GDM1 (cell line): ENCODE measurements at places on chromosomes 11 and 22.

DNA sequence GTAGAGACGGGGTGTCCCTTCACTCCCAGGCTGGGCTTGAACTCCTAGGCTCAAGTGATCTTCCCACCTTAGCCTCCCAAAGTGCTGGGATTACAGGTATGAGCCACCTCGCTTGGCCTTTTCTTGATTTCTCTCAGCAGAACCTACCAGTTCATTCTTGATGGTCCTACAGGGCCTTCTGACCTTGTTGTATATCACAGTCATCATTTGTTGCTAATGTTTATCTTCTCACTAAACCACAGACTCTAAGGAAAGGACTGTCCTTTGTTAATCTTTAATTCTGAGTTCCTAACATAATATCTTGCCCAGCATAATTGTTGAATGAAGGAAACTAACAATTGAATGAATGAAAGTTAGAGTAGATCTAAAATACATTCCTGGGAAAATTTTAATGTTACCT lies 22.0 kb upstream of the ZC3H12C start:
- DNase-seq, result no peak

DNA sequence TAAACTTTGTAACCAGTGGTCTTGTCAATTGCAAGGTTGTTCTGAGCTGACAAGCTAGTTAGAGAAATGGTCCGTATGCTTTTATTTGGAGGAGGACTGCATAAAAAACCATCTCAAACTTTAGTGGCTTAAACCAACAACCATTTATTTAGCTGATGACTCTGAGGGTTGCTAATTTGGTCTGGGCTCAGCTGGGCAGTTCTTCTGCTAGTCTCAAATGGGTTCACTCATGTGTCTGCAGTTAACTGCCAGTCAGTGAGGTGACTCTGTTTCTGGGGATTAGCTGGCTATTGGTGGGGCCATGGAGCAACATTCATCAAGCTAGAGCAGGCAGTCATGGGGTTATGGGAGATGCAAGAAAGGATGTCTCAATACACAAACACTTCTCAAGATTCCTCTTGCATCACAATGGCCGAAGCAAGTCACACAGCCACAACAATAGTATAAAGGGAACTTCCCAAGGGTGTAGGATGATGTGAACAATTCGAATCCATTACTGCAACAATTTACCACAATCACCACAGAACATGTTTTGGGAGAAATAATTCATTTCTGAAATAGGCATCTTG lies 521.9 kb downstream of the INSC start:
- no peak for DNase-seq

GRCh38 chr11:88051396-88051795 lies 123.8 kb downstream of the RAB38 start:
- no peak for DNase-seq

GRCh38 chr11:116135891-116136290 lies 631.7 kb upstream of the CADM1 start:
- DNase-seq, result no peak

DNA sequence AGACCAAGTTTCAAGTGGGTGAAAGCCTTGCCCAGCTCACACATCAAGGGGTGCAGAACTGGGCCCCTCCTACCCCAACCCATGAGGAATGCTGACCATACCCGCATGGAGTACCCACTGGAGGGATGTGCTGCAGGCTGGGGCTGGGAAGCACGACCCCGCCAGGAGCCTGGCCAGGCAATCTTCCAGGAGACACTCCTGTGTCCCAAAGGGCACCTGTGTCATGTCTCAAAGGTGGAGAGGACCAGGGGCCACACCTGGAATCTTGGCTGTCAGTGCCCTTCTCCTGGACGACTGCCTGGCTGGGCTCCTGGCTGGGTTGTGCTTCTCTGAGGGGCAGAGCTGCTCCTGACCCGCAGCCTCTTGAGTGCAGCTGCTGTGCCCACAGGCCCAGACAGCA lies 6.7 kb downstream of the ARAP1 start:
- no peak for DNase-seq

GRCh38 chr22:45499746-45500145 lies 2.9 kb upstream of the FBLN1 start:
- DNase-seq, result no peak

DNA sequence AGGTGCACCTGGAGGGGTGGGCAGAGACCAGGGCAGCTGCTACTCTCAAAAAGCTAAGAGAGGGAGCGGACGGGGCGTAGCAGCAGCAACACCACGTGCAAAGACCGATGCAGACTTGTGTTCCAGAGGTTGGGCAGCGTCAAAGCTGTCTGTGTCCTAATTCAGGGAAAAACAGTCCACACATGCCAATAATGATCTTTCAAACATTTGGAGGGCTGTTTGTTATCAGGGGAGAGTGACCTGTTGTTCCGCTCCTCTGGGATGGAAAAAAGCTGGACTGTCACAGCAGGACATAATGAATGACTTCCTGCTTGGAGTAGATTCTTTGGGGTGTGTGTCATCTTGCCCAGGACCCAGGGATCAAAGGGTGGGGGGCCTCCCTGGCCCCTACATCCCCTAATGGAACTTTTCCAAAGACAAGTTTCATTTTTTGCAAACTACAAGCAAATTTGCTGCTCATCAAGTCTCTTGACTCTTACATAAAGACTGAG lies 6.2 kb upstream of the FBLN1 start:
- no peak for DNase-seq

DNA sequence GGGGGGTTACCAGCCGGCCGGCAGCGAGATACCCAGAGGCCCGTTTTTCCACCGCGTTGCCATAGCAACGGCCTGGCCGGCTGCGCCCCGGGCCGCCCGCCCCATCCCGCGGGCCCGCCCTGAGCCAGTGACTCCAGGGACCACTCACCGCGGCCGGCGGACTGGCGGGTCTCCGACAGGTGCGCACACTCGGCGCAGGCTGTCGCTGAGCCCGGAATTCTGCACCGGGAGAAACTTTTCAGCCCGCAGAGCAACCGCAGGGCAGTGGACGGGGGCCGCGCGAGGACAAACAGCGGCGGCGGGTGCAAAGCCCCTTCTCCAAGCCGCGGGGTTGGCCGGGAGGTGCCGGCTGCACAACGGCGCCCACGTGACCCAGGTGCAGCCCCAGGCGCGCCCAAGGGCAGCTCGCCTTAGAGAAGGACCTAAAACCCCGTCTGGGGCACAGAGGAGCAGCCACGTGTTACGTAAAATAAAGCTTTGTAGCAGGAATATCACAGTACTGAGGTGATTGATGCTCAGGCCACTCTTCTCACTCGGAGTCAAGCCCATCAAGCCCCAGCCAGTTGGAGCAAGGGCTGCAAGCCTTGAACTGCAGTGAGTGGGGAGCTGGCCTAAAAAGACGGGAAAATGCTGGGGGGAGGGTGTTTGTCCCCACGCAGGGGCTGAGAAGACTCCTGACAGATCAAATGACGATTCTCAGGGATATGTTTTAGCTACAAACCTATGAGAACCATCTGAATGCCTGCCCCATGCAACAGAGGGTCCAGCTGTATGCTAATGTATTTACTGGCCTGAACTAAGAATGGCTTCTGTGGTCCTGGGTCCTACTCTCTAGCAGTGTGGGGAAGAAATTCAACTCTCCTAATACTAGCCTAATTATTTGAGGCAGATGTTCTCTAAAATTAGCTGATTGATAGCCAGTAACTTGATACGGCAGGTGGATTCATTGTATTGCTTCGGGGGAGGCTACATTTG lies at the start of gene STK33:
Gene STK33 (minus strand): TSS at position 294 of the 975 bp plus-strand sequence. CDS start 119,323 bp downstream, outside the sequence.
- DNase-seq, result no peak

GRCh38 chr11:72682238-72682857 lies 8.1 kb upstream of the PDE2A start:
- no peak for DNase-seq

DNA sequence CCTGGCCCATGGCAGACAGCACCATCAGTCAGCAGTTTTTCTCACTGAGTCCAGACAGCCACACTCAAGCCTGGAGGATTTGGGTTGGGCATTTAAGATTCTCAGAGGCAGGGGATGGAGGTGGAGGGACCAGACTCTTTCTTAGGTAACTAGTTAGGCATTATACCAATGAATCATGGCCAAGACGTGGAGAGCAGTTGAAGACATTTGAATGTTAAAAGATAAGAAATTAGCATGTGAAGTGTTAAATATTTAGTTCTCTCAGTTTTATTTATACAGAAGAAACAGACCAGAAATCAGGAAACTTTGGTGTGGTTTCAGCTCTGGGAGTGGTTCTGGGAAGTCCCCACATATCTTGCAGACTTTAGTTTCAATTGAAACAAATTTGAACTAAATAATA lies 9.9 kb downstream of the GTF2H1 start:
- no peak for DNase-seq

GRCh38 chr11:107916671-107917241 lies 11.5 kb upstream of the RAB39A start:
- peak; percentile 26 for DNase-seq

GRCh38 chr11:16738947-16739815 lies 734 bp downstream of the C11orf58 start:
- DNase-seq, result no peak

- peak; percentile 97 for DNase-seq
Measured at GRCh38 chr11:72100462-72100861, 2.6 kb downstream of the LAMTOR1 start.

- DNase-seq, result no peak
Measured at GRCh38 chr11:115344846-115345245, 159.4 kb downstream of the CADM1 start.

GRCh38 chr11:104995001-104995408 lies 26.6 kb upstream of the CASP4 start:
- DNase-seq, result no peak

DNA sequence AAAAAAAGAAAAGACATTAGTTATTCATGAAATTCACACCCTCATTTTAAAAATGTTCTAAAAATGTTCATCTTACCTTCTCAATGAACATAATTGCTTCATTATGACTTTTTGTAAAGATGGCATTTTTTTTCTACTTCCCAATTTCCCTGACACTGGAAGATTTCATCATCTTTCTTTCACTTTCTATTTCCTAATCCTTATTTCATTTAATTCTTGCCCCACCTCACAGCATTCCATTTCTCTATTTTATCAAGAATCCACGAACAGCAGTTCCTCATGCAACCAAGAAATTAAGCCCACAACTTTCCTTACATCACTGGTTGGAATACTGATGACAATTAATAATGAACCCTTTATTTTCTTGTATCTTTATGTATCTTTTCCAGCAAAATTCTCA lies 1.9 kb downstream of the PATL1 start:
- DNase-seq, result no peak

DNA sequence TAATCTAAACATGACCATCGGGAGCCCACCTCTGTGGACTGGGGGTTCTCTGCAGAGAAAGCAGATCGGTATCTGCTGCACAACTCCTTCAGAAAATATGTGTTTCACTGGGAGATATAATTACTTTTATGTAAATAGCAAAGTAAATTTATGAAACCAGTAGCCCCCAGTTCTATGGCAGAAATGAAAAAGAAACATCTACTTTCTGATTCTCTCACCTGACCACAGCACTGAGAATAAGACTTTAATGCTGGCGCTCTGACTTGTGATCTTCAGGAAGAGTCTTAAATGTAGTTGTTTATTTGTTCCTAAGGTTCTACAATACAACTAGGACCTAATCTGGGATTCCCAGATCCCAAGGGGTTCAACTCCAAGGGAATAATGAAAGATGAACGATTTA lies 518.0 kb downstream of the DLG2 start:
- DNase-seq, result no peak

DNA sequence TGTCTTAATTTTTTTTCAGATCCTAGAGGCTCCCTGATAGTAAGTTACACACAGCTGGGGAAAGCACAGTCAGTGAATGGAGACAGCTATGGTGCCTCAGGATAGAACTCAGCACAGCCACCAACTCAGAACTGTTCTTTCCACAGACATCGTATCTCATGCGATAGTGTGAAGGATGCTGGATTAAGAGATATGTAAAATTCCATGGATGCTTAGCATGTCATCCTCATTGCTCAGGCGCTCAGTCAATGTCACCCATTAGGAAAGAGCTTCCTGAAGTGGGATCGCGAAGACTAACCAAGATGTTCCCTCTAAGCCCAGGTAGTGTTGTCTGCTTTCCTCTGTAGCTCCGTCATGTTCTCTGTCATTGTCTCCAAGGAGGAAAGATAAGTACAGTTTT lies 1000.4 kb downstream of the OPCML start:
- DNase-seq, result no peak

DNA sequence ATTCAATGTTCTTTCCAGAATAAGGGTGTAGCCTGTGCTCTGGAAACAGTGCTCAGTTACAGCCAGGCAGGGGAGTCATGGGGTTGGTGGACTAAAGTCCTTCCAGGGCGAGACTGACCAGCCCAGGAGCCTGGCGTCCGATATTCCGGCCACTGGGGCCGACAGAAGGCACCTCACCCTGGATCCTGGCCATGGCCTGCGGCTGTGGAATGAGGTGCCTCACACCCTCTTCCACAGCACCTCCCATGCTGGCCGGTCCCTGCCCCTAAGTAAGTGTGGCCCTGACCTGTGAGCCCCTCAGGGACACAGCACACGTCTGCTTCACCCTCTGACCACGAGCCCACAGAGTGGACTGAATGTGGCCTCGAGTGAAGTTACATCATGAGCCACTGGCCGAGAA lies 50.5 kb downstream of the WNT7B start:
- DNase-seq, result no peak

- no peak for DNase-seq
Measured at GRCh38 chr11:17428261-17428660, 39.8 kb upstream of the KCNJ11 start.

DNA sequence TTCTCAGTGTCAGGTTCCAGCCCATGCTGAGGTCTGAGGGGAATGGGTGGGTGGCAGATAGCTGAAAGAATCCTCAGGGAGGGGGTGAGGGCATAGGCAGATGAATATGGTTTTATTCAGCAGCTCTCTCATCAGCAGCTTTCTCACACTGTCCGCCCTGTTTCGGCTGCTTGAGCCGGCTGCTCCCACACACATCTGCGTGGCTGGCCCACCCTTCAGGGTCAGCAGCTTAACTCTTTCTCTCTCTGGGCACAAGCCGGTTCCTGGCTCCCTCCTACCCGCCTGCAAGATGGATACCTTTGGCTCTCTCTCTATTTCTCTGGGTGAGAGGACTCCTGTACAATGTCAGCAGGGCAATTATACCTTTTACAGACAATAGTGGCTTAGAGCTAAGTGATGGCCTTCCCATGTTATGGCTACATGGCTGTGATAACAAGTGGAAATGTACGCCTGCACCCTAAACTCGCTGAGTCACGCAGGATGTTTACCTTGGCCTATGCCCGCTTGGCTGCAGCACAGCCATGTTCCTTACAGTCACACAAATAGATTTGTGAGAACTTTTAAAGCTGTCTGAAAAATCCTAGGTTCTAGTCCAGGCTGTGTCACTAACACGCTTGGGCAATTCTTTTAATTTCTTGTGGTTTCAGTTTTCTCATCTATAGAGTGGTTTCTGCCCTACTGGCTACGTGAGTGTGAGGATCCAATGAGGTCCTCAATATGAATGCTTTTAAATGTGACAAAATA lies 4.1 kb downstream of the MMP20 start:
- DNase-seq, result no peak

- no peak for DNase-seq
Measured at GRCh38 chr22:32005453-32005852, 37.6 kb upstream of the SLC5A1 start.
